ENCODE measurements at places on chromosomes 6 and 20. TPM values are rescaled to one million over a fixed set of nuclear protein-coding genes. Genes with fewer than 3 reads are reported as not detected.

DNA sequence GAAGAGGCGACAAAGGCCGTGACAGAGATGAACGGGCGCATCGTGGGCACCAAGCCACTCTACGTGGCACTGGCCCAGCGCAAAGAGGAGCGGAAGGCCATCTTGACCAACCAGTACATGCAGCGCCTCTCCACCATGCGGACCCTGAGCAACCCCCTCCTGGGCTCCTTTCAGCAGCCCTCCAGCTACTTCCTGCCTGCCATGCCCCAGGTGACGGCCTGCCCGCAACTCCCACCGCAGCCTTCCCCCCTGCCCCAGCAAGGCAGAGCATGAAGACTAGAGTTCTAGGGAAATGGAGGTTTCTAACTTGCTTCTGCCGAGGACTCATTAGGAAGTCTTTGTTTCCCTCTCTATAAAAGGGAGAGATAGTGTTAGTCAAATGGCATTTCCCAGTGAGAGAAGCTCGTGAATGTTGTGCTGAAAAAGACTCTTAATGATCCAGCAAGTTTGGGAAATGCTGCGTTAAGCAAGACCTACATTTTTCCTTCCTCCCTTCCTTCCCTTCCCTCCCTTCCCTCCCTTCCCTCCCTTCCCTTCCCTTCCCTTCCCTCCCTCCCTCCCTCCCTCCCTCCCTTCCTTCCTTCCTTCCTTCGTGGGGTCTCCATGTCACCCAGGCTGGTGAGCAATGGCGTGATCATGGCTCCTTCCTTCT, 20.8 kb downstream of the PABPC1L start:
- no peak overlapping the region for H3K4me3 ChIP-seq
- H3K36me3 ChIP-seq = peaks cover 7% of the 10 kb centered on the region
- H3K27me3 ChIP-seq = no peaks in the 10 kb centered on the region

- no peaks in the 10 kb centered on the region for H3K27me3 ChIP-seq
- no peak overlapping the region for H3K27ac ChIP-seq
- peaks cover 16% of the 10 kb centered on the region for H3K4me1 ChIP-seq
- no peaks in the 10 kb centered on the region for H3K36me3 ChIP-seq
These were observed 42.7 kb downstream of the MAFB start for GRCh38 chr20:40646361-40646760.

DNA sequence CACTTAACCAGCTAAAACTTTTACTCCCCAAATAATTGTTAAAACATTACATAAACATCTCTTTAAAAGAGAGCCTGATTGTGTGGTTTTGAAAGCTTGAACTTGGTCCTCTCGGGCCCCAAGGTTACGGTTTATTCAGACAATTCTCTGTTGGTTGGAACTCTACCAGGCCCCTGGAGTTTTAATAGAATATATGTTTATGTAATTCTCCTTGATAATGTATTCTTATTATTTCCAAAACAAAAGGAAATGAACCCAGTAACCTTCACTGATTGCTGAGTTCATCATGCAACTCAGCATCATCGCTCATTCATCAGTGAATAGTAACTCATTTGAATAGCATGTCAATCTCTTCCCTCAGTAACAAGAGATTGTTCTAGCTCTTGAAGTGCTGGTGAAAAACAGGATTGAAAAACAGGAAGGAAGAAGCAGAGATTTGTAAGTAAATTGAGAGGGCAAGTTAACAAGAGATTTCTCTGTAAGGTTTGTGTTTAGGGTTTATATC, 464.5 kb upstream of the MARCKS start:
- no peak overlapping the region for H3K4me3 ChIP-seq
- no peak overlapping the region for H3K27ac ChIP-seq
- H3K4me1 ChIP-seq = no peaks in the 10 kb centered on the region
- H3K27me3 ChIP-seq = no peaks in the 10 kb centered on the region
- H3K36me3 ChIP-seq = no peaks in the 10 kb centered on the region

DNA sequence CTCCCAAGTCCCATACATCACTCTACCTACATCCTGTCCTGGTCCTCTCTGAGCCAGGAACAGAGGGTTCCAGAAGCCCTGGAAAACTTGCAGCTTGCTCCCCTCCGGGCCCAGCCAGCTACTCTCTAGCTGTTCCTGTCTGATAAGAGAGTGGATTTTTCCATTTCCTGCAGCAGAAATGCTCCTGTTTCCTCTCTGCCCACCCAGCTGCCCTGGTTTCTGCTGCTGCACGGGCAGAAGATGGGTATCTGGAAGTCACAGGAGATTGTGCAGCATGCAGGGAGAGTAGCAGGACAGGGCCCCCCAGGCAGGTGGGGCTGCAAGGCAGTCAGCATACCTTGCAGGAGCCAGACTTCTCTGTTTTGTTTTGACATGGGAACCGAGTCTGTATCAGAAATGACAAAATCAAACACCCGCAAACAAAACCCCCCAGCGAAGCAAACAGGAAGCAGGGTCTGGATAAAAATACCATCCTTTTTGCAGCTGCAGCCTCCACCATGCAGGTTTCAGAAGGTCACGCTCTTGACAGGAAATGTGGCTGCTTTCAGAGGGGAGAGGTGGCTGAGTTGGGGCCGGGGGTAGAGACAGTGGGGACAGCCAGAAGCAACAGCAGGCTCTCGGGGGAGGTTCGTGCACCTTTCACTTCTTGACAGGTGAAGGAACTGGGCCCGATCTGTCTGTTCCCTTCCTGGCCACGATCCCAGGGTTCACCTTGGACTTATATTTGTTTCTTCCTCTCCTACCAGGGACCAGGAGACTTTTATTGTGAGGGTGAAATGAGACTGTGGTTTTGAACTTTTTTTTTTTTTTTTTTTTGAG, 50.8 kb upstream of the FAM83D start:
- no peaks in the 10 kb centered on the region for H3K36me3 ChIP-seq
- H3K4me3 ChIP-seq = no peak overlapping the region

DNA sequence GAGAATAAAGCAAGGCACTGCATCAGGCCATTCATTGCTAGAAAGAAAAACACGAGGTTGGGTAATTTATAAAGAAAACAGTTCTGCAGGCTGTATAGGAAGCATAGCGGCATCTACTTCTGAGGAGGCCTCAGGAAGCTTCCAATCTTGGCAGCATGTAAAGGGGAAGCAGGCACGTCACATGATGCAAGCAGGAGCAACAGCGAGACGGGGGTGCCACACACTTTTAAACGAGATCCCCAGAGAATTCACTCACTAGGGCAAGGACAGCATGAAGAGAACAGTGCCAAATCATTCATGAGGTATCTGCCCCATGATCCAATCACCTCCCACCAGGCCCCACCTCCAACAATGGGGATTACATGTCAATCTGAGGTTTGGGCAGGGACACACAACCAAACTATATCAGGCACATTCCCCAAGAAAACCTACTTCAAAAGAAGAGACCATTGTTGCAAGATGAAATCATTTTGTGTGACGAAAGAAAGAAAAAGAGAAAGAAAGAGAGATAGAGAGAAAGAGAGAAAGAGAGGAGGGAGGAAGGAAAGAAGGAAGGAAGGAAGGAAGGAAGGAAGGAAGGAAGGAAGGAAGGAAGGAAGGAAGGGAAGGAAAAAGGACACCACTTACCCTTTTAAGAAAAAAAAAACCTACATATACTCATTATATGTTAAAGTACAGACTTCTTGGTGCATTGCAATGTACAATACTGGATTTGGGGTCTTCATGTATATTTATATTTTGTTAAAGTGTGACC, 95.9 kb upstream of the PLEKHG1 start:
- no peaks in the 10 kb centered on the region for H3K27me3 ChIP-seq
- no peaks in the 10 kb centered on the region for H3K4me1 ChIP-seq
- no peak overlapping the region for H3K4me3 ChIP-seq
- no peak overlapping the region for H3K27ac ChIP-seq
- no peak for DNase-seq

DNA sequence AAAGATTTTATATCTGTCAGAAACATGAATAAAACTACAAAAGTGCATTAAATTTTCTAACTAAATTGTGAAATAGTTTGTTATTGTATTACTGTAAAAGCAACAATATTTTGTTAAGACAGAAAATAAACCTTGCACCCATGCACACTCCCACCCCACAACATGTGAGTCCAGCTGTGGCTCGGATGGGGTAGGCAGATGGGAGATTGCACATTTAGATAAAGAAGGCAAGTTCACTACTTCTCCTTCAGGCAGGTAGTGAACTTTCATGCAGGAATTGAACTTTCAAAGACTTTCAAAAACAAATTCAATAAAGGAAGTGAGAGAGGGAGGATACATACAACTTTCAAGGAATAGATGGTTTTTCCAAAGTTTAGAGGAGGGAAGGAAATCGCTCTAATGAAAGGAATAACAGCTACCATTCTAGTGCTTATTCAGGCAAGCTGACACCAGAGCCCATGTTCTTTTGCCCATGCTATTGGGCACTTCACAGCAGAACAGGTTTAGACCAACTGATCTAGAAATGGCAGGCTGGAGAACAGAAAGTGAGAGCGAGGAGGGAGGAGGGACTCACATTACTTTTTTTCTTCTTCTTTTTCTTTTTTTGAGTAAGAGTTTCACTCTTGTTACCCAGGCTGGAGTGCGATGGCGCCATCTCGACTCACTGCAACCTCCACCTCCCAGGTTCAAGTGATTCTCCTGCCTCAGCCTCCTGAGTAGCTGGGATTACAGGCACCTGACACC, 28.5 kb downstream of the SF3B5 start:
- no peaks in the 10 kb centered on the region for H3K36me3 ChIP-seq
- no peaks in the 10 kb centered on the region for H3K27me3 ChIP-seq
- no peak overlapping the region for H3K4me3 ChIP-seq
- no peak overlapping the region for H3K27ac ChIP-seq
- peaks cover 10% of the 10 kb centered on the region for H3K4me1 ChIP-seq

- H3K36me3 ChIP-seq = no peaks in the 10 kb centered on the region
- no peak overlapping the region for H3K27ac ChIP-seq
- peaks cover 15% of the 10 kb centered on the region for H3K4me1 ChIP-seq
- no peak overlapping the region for H3K4me3 ChIP-seq
- H3K27me3 ChIP-seq = peaks cover 6% of the 10 kb centered on the region
These were observed 1.5 kb upstream of the CPNE5 start for GRCh38 chr6:36840432-36841403.

DNA sequence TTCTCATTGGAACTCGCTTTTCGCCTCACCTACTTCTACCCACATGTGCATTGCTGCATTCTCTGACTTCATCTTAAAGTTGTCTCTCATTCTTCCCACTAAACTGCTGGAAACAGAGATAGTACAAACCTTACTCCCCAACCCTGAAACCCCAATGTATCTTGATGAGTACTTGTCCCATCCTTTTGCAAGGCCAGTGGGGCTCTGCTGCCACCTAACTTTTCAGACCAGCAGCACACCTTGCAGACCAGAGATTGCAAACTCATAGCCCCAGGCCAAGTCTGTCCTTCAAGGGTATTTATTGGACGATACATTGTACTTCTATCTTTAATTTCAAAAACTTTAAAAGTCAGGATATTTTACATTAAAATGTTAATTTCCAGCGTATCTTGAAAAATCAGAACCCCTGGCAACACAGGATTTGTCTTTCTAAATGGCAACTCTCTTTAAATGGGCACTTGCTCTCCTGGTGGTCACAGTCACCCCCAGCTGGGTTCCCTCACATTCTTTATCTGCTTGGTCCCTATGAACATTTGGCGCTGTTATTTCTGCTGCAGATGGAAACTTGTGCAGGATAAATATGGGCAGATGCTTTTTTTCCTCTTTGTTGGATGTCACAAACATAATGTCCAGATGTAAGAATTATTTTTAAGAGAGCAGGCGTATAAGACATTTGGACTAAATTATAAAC, 83.9 kb downstream of the SOD2 start:
- no peak for DNase-seq
- H3K4me3 ChIP-seq = no peak overlapping the region
- no peaks in the 10 kb centered on the region for H3K36me3 ChIP-seq
- no peaks in the 10 kb centered on the region for H3K27me3 ChIP-seq
- H3K4me1 ChIP-seq = no peaks in the 10 kb centered on the region
- H3K27ac ChIP-seq = no peak overlapping the region

GRCh38 chr6:41321183-41321582, 14.2 kb upstream of the NCR2 start:
- H3K27ac ChIP-seq = no peak overlapping the region
- DNase-seq = no peak
- peaks cover 3% of the 10 kb centered on the region for H3K27me3 ChIP-seq
- H3K4me1 ChIP-seq = peaks cover 2% of the 10 kb centered on the region

GRCh38 chr20:32484225-32484957, 100.7 kb downstream of the NOL4L start:
- H3K4me3 ChIP-seq = peak overlapping the region; percentile 73
- no peaks in the 10 kb centered on the region for H3K36me3 ChIP-seq

GRCh38 chr6:158672726-158673125, 22.9 kb downstream of the SYTL3 start:
- H3K27ac ChIP-seq = no peak overlapping the region
- no peak overlapping the region for H3K4me3 ChIP-seq

DNA sequence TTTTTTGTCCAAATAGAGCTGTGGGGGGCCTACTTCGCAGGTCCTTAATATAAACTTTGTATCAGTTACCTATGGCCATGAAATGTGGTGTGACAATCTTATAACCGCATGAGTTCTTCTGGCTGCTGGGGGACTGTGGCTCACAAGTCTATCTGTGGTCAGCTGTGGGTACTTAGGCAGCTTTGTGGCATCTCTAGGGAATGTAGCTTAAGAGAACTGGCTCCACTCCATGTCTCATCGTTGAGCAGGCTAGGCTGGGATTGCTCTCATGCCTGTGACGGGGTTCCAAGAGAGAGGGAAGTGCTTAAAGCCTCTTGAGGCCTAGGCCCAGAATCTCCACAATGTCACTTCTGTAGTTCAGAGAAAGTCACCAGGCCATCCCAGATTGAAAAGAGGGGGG, 140.5 kb downstream of the BTBD3 start:
- H3K4me1 ChIP-seq = no peaks in the 10 kb centered on the region
- no peak overlapping the region for H3K27ac ChIP-seq
- DNase-seq = no peak
- no peaks in the 10 kb centered on the region for H3K36me3 ChIP-seq
- no peak overlapping the region for H3K4me3 ChIP-seq

DNA sequence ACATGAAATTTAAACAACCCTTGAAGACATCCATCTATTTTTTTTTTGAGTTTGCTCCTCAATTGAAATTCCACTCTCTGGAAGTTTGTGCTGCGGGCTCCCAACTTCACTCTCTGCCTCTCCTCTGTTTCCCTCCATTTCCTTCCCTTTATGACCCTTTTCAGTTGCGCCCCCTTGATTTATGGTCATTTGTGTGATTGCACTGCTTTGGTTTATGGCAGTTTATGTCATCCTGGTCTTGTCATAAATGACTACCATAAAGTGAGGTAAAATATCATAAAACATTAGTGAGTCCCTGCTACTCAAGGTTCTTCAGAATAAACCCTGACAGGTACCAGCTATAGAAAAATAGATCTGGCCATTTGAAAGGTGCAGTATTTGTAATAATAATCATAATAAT, 348.3 kb upstream of the ZFP64 start:
- no peak overlapping the region for H3K4me3 ChIP-seq
- no peak for DNase-seq

GRCh38 chr6:141152951-141153350, 979.8 kb upstream of the GJE1 start:
- H3K27me3 ChIP-seq = no peaks in the 10 kb centered on the region
- H3K4me1 ChIP-seq = peaks cover 6% of the 10 kb centered on the region
- H3K36me3 ChIP-seq = no peaks in the 10 kb centered on the region

GRCh38 chr20:8851446-8851845, 217.4 kb upstream of the PLCB4 start:
- peaks cover 6% of the 10 kb centered on the region for H3K4me1 ChIP-seq
- DNase-seq = no peak
- no peaks in the 10 kb centered on the region for H3K36me3 ChIP-seq

KCNQ2 gene
- not detected for total RNA-seq

KIAA0408 gene
- 0.28 TPM for total RNA-seq

DEFB132 gene
- 0.08 TPM for total RNA-seq

CITED2 gene
- 9.9 TPM for total RNA-seq

GPR63 gene
- 0.08 TPM for total RNA-seq

PI3 gene
- not detected for total RNA-seq

FAM83D gene
- 2.8 TPM for total RNA-seq

TMEM74B gene
- 0.42 TPM for total RNA-seq

LINC00237 gene
- not detected for total RNA-seq

PRDM13 gene
- total RNA-seq = not detected

CST5 gene
- total RNA-seq = not detected

MAS1 gene
- not detected for total RNA-seq

HAO1 gene
- 17.8 TPM for total RNA-seq

MCUR1 gene
- total RNA-seq = 7.4 TPM
